ENCODE measurements at places on chromosomes 11 and 22. TPM values are rescaled to one million over a fixed set of nuclear protein-coding genes. Genes with fewer than 3 reads are reported as not detected.

Gene ZC3H7B
- 62.7 TPM for total RNA-seq

GRCh38 chr11:1826552-1827094, 8.2 kb upstream of the SYT8 start:
- DNase-seq, result peak; percentile 49

GRCh38 chr11:126525702-126526101, 170.2 kb downstream of the ST3GAL4 start:
- no peak for DNase-seq

Gene CD3D
- total RNA-seq, result not detected

GRCh38 chr11:43359422-43359818, 700 bp downstream of the TTC17 start:
- no peak for DNase-seq

Gene BATF2
- total RNA-seq, result 0.46 TPM

DNA sequence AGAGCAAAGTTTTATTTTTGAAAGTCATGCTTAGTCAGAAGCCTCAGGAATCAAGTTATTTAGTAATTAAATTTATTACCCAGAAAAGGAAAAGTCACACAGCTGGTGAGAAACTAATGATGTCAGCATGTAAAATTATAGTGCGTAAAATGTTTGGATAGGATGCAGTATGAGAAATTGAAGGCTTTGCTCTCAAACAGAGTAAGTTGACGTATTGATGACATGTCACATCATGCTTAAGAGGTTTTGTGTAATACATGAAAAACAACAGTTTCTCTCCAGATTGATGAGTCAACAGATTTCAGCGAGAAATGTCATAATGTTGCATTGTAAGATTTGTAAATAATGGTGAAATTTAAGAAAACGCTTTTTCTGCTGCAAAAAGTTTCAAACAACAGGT, 769.8 kb downstream of the METTL15 start:
- DNase-seq, result no peak

DNA sequence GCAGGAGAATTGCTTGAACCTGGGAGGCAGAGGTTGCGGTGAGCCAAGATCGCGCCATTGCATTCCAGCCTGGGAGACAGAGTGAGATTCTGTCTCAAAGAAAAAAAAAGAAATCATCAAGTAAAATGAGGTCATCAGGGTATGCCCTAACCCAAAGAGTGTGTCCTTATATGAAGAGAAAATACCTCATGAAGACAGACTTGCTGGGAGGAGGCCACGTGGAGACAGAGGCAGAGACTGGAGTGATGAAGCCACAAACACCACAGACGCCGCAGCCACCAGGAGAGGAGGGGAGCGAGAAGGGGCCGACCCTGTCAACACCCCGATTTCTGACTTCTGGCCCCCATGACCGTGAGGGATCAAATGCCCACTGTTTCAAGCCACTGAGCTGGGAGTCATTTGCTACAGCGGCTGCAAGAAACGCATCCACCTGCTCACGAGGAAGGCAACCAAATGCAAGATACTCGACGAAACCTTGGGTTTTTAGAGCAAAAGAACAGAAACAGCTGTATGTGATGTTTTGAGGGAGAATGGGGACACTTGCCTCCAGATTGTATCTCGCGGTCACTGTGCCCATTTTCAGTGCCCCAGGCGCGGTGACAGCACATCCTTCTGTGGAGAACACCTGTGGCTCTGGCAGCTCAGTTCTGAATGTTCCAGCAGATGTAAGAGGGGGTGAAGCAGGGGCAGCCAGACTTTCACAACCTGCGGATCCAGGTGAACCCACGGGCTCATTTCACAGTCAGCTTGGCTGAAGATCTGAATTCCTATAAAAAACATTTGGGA, 1317.2 kb downstream of the TBC1D22A start:
- DNase-seq, result no peak

GRCh38 chr11:71450939-71451338, 2.1 kb upstream of the NADSYN1 start:
- no peak for DNase-seq

Gene LRRC75B
- total RNA-seq, result 2.2 TPM

DNA sequence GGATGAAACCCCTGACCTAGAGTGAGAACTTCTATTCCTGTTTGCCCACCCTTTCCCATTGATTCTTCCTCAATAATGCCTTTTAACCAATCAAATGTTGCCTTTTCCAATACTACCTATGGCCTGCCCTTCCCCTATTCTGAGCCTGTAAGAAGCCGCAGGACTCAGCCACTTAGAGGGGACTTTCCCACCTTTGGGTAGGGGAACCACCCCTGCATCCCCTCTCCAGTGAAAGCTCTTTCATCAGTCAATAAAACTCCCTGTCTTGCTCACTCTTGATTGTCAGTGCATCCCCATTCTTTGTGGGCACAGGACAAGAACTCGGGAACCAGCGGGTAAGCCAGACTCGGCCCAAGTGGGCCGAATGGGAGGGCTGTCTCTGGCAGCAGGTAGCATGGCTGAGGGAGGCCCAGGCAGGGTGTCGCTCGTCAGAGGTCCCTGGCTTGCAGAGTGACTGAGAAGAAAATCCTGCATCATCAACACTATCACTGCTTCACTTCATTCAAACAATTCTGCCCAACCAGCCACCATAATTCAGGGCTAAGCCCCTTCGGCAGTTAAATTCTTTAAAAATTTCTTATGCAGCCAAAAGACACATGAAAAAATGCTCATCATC, 30.4 kb downstream of the LDHAL6A start:
- no peak for DNase-seq

Gene TBX1
- 2.4 TPM for total RNA-seq

- no peak for DNase-seq
These were observed 178.6 kb upstream of the PITPNB start for GRCh38 chr22:28097627-28098026.

Gene CCDC73
- not detected for total RNA-seq

Gene RBMXL2
- not detected for total RNA-seq

GRCh38 chr11:32821917-32822560, 7.7 kb upstream of the PRRG4 start:
- no peak for DNase-seq

Gene CLMP
- 5.4 TPM for total RNA-seq

DNA sequence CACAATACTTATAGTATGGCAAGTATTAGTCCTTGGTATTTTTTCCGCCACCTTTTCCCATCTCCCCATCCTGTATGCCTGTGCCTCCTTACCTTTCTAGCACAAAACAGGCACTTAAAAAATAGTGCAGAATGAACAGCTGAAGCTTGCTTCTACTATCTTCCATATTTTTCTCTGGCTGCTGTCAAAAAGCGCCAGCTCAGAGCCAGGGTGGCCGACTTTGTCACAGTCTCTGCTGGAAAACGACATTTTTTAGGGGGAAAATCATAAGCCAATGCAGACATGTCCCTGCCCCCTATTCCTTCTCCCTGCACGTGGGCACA, 26.5 kb upstream of the ROBO3 start:
- DNase-seq, result no peak

DNA sequence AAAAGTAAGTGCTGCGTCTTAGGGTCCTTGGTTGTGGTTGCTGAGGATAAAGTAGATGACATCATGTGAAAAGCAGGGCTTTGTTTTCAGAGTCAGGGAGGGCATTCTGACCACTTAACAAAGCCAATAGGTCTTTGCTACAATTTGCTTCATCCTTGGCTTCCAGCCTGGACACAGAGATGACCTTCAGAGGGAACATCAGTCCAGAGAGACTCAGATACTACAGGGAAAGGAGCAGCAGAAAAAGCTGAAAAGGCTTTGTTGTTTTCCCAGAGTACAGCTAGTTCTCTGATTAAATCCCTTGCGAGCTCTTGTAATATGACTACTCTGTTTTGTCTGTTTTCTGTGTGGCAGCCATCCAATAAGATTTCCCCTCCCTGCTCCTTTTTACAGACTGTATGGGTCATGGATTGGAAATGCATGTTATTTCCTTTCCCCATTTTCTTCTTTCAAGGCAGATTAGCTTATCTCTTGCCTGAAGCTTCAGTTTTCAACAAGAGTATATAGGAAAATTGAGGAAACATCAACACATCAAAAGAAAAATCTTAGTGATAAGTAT, 31.9 kb downstream of the ATG13 start:
- DNase-seq, result no peak

GRCh38 chr11:112784323-112785073, 176.7 kb upstream of the NCAM1 start:
- DNase-seq, result no peak

Gene MPZL2
- 39.4 TPM for total RNA-seq

Gene C22orf42
- not detected for total RNA-seq

DNA sequence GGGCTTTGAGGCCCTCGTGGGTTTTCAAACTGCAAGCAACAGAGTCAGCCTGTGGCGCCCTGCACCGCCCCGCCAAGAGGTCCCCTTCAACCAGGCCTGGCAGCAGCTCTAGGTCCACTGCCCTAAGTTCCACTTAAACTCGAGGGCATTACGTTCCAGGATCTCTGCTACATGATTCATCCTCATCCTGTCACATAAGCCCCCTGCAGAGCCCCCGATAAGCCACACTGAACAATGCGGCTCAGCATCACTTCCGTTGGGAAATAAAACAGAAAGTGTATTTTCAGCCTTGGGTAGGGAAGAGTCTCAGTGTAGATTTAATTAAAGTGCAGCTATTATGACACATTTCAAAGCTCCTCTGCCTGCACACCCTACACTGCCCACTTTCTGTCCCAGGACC, 24.6 kb downstream of the SULT4A1 start:
- no peak for DNase-seq

DNA sequence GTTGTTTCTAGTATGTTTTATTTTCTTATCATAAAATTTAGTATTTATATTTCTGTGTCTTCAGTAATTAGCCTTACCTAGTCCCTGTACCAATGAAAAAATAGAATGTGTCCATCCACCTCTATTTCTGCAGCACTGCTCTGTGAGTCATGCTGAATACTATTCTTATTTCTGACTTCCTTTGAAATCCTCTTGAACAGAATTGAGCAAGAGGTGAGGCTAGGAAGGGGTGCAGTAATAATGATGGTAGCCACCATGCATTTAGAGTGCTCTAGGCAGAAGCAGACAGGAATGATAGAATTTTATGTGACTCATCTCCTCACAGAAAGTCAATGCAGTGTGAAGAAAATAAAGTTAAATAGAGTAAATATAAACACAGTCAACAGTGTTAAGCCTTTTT, 60.0 kb downstream of the OR10A6 start:
- DNase-seq, result no peak

DNA sequence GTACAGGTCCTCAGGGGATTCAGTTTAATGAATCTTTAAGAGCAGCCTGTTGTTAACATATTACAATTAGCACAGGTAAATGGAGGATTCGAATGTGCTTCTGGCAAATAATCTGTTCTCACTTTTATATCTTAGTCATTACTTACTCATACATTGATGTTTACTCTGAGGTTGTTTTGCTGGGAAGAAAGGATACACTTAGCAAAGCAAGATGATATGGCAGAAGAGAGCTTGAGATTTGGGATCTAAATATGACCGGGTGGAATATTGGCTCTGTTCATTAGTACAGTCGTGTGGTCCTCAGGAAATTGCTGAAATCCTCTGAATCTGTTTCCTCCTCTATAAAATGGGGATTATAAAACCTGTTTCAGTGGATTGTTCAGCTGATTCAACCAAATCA, 59.7 kb downstream of the SPON1 start:
- peak; percentile 52 for DNase-seq

DNA sequence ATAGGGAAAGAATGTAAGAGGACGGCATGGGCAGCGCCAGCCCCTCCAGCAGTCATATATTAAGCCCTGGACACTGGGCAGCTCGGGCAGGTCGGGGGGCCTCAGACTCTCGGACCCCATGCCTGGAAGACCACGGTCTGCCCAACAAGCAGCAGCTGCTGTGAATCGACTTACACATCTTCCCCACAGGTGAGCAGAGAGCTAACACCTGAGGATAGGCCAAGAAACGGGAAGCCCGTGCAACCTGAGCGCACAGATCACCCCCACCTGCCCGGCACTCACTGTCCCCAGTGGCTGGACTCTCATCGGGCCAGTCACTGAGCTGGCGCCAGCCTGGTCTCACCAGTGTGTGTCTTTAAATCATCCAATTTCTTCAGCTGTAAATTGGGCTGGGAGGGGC, 4.7 kb upstream of the TCF20 start:
- no peak for DNase-seq

Gene KRTAP5-7
- total RNA-seq, result not detected

GRCh38 chr22:29964776-29965175, 81.8 kb downstream of the MTMR3 start:
- DNase-seq, result no peak

- DNase-seq, result no peak
These were observed 72.0 kb upstream of the IGLL5 start for GRCh38 chr22:22815397-22816170.

- no peak for DNase-seq
These were observed 528.5 kb upstream of the B3GAT1 start for GRCh38 chr11:134940441-134941126.

Gene RNF214
- 27.2 TPM for total RNA-seq

DNA sequence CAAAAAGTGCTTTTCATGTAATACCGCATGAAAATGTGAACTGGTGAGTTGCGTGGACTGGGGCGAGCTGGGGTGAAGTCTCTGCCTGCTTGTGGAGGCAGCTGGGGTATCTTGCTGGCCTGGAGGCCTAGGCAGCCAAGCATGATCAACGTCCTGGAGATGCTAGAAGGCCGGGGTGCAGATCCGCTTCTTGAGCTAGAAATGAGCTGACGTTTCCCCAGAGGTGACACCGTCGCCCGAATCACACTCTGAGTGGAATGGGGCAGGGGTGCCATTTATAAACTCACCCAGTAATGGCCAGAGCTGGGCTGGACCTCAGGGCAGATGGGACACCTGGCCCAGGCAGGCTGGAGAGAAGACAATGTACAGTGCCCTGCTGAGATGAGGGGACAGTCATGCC, 1513.0 kb downstream of the TBC1D22A start:
- DNase-seq, result no peak

GRCh38 chr22:22773979-22774604, 113.5 kb upstream of the IGLL5 start:
- no peak for DNase-seq

DNA sequence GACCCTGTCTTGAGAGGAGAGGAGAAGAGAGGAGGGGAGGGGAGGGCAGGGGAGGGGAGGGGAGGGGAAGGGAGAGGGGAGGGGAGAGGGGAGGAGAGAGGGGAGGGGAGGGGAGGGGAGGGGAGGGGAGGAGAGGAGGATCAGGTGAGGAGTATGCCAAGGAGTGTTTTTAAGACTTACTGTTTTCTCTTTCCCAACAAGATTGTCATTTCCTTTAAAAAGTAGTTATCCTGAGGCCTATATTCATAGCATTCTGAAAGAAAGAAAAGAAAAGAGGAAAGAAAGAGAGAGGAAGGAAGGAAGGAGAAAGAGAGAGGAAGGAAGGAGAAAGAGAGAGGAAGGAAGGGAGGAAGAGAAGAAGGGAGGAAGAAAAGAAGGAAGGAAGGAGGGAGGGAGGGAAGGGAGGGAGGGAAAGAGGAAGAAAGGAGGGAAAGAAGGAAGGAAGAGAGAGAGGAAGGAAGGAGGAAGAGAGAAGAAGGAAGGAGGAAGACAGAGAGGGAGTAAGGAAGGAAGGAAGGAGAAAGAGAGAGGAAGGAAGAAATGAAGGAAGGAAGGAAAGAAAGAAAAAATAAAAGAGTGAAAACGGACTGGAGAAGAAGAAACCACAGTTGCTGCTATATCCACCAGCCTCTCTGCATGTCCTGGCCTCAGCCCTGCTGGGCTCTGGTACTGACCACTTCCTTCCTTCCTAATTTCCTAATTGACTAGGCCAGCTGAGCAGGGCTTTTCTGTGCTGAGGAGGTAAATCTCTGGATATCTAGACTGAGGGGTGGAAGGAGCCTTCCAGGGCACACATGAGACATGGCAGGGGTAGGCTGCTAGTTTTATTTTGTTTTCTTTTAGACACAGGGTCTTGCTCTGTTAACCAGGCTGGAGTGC, 1.1 kb upstream of the SAA1 start:
- DNase-seq, result no peak

GRCh38 chr11:46183819-46184218, 62.6 kb upstream of the PHF21A start:
- DNase-seq, result peak; percentile 94

GRCh38 chr22:45961679-45962433, 15.1 kb downstream of the WNT7B start:
- DNase-seq, result peak; percentile 77
